WTC11 (cell line): ENCODE measurements at places on chromosomes 2 and 18. TPM values are rescaled to one million over a fixed set of nuclear protein-coding genes. Genes with fewer than 3 reads are reported as not detected.

Gene PLCL1
- total RNA-seq: 0.05 to 0.11 TPM (median 0.07 TPM) in 3 replicates

Gene ANKRD30B
- total RNA-seq: not detected in 3 replicates

Gene UGT1A3
- not detected in 3 replicates for total RNA-seq

- H3K27ac ChIP-seq: no peak overlapping the region
- peaks cover 37% of the 10 kb centered on the region for H3K36me3 ChIP-seq
- H3K4me3 ChIP-seq: no peak overlapping the region
- H3K27me3 ChIP-seq: no peaks in the 10 kb centered on the region
- no peak for DNase-seq
Measured at GRCh38 chr2:232707076-232707475, 9.9 kb downstream of the GIGYF2 start.

Gene FAP
- 0.21 TPM in 1 of 3 replicates, not detected in the others for total RNA-seq

DNA sequence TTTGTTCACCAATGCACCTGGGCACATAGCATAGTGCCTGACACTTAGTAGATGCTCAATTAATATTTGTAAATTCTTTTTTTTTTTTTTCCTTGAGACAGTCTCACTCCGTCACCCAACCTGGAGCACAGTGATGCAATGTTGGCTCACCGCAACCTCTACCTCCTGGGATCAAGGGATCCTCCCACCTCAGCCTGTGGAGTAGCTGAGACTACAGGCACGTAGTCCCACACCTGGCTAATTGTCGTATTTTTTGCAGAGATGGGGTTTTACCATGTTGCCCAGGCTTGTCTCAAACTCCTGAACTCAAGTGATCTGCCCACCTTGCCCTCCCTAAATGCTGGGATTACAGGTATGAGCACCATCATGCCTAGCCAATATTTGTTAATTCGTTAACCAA lies 23.2 kb upstream of the LPIN2 start:
- no peak for DNase-seq
- no peaks in the 10 kb centered on the region; the same call in 1 of the 2 replicates for H3K27me3 ChIP-seq
- no peak overlapping the region for H3K27ac ChIP-seq
- no peaks in the 10 kb centered on the region for H3K36me3 ChIP-seq

GRCh38 chr18:70036771-70037347 lies 89.2 kb upstream of the CD226 start:
- no peaks in the 10 kb centered on the region for H3K4me1 ChIP-seq
- 0 out of 2 replicates have a peak, but pooled peaks cover 3% of the 10 kb centered on the region for H3K36me3 ChIP-seq
- no peak for DNase-seq
- no peaks in the 10 kb centered on the region for H3K27me3 ChIP-seq

DNA sequence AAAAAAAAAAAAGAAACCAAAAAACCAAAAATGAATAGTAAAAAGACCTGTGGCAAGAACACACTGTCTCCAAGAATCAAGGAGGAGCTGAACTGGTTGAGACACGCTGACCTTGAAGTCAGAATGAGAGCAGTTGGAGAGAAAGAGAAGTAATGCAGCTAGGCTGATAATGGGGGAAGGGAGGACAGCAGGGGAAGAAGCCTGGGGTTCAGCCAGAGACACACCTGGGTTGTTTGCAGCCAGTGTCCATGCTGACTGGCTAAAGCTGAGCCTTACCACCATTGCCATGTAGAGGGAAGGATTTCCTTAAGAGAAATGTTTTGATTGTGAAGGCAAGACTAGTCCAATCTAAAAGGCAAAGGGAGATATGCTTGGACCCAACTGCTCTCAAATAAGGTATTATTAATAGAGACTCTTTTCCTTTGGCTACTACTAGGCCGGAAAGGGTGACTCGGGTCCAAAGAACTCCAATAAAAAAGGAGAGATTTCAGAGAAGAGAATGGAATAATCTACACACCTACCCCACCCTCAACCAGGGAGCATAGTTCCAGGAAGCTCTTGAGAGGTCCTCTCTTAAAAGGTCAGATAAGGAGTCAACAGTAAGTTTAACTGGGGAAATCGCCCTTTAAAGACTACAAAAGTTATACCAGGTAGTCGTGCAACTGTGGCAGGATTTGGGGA lies 25.2 kb upstream of the REL start:
- H3K36me3 ChIP-seq: no peaks in the 10 kb centered on the region
- no peak for DNase-seq
- H3K4me3 ChIP-seq: no peak overlapping the region
- H3K4me1 ChIP-seq: no peaks in the 10 kb centered on the region

Gene CPO
- 0.37 to 1.2 TPM (median 0.46 TPM) in 3 replicates for total RNA-seq

Gene CYTIP
- 0.66 to 1.2 TPM (median 0.89 TPM) in 3 replicates for total RNA-seq

DNA sequence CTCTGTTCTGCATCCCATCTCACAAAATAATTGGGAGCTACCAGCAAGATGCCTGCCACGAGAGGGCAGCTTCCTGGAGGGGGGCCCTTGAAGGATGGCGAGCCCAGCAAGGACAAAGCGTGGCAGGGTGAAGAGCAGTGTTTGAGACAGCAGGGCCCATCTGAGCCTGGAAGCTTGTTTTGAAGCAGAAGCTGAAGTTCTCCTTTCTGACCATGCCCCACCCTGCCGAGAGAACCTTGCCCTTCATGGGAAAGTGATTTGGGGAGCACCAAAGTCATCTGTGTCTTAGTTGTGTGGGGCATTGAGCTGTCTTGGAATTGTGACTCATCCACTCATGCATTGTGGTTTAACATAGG lies 216.3 kb downstream of the BCL11A start:
- H3K4me3 ChIP-seq: no peak overlapping the region
- H3K36me3 ChIP-seq: no peaks in the 10 kb centered on the region
- H3K27me3 ChIP-seq: no peaks in the 10 kb centered on the region; the same call in 1 of the 2 replicates
- peaks cover 10% of the 10 kb centered on the region for H3K4me1 ChIP-seq
- DNase-seq: peak; percentile 52

DNA sequence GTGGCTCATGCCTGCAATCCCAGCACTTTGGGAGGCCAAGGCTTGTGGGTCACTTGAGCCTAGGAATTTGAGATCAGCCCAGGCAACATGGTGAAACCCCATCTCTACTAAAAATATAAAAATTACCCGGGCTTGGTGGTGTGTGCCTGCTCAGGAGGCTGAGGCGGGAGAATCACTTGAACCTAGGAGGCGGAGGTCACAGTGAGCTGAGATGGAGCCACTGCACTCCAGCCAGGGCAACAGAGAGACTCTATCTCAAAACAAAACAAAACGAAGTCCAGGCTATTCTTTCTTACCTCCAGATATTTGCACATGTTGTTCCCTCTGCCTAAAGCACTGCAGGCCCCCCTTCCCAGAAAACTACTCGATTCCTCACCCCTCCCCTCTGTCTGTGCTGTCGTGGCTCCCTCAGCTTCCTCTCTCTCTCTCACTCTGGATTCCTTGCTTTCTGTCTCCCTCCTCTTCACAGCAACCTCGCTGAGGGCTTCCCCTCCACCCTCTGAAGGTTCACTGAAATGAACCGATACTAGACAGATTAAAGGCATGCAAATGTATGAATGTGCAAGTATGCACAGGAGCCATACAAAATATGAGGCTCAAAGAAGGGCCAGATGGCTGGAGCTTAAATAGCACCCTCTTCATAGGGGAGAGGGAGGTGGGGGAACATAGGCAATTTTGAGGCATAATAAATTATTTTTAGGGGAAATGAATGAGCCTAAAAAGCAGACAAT lies 18.5 kb downstream of the TMEM177 start:
- DNase-seq: no peak
- H3K27ac ChIP-seq: no peak overlapping the region
- H3K36me3 ChIP-seq: peaks cover 3% of the 10 kb centered on the region; the same call in 1 of the 2 replicates
- no peaks in the 10 kb centered on the region; the same call in 1 of the 2 replicates for H3K27me3 ChIP-seq
- peaks cover 76% of the 10 kb centered on the region for H3K4me1 ChIP-seq
- H3K4me3 ChIP-seq: no peak overlapping the region

DNA sequence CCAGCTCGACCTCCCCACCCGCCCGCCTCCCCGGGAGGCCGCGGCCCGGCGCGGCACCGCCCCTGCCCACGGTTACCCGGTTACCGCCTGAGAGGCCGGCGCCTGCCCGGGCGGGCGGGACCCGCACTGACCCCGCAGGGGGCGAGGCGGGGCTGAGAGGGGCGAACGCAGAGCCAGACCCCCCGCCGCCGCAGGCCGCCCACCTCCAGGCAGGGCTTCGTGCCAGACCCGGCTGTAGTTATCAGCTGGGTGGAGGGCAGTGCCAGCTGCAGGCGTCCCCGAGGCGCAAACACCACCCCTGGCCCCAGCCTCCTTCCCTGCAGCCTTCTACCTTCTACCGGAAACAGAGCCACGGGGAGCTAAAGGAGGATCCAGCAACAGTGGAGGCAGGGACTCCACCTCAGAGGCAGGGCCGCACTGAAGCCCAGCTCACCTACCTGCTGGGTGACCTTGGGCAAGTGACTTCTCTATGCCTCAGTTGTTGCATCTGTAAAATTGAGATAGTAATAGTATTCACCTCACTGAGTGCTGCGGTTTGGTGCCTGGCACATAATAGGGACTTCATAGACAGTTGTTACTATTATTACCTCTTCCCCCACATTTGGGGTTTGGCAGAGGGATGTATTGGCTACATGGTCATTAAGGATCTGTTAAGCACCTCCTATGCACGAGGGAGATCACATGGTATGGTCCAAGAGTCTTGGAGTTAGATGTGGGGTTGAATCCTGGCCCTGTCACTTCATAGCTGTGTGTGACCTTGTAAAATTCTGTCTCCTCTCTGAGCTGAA lies 231.6 kb upstream of the SMAD2 start:
- no peaks in the 10 kb centered on the region for H3K36me3 ChIP-seq
- H3K27ac ChIP-seq: no peak overlapping the region
- no peak for DNase-seq

DNA sequence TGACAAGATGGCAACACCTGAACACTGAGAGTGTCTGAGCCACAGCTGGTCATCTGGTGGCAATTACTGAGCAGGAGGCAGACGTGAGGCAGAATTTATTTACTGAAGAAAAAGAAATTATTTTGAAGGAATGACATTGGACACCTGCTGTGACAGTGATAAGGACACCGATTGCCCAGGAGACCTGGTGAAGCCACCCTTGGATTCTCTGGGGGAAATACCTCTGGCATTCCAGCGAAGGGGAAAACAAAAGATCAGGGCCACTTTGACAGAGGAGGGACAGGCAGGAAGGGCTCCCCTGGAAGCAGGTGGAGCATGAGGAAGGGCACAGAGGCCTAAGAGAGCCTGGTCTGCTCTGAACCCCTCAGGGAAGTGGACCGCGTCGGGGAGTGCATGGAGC lies 85.4 kb upstream of the ALPP start:
- no peaks in the 10 kb centered on the region for H3K27me3 ChIP-seq
- H3K4me1 ChIP-seq: peaks cover 11% of the 10 kb centered on the region
- no peak overlapping the region for H3K4me3 ChIP-seq
- no peak for DNase-seq

DNA sequence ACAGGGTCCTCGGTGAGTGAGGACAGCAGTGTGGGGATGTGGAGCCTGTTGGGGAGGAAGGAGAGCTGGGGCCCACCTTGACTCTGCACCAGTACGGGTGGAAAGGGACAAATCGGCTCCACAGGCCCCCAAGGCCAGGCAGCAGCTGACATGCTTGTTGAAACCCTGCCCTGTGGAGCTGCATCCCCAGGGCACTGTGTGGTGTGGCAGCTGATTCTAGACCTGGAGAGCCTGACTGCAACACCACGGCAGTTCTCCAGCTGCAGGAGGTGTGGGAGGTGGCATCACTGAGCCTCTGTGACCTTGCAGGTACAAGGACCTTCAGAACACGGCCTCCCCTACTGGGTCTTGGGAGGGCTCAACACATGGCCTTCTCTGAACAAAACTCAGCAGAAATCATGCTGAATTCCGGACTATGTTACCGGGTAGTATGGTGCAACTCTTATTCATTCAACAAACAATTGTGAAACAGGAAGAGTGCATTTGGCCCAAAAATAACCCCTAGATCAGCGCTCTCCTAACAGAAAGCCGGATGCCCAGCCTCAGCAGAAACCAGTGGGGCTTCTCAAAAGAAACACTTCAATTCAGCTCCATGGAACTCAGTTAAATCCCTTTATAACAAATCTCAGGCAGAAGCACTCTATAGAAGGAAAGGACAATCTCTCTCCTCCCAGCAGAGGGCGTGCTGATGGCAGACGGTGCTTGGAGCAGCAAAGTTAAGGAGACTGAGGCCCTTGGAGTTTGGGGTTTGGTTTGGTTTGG lies 104.4 kb upstream of the SALL3 start:
- DNase-seq: peak; percentile 67
- H3K4me3 ChIP-seq: no peak overlapping the region
- H3K36me3 ChIP-seq: peaks cover 12% of the 10 kb centered on the region

Gene REG3A
- total RNA-seq: 0.37 TPM in 1 of 3 replicates, not detected in the others
